SW 1271 (cell line): ENCODE measurements at places on chromosomes 2 and 18.

DNA sequence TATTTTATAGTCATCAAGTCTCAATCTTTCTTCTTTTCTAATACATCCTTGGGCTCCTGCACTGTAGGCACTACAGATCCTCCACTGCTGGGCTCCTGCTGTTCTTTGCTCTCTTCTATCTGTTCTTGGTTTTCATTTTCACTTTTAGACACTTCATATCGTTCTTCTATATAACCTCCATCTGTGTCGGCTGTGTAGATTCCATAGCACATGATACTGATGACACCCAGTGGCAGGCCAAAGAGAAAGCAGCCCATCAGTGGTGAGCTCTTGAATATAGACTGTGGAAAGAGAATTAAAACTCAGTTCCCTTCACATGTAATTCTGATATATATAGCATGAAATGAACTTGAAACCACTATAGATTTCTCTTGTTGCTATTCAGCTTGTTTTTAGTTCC lies 38.0 kb downstream of the TMX3 start:
- DNase-seq: no peak

- no peak for DNase-seq
Measured at GRCh38 chr18:53864770-53865169, 359.7 kb downstream of the MBD2 start.

- DNase-seq: no peak
Measured at GRCh38 chr2:36413218-36413617, 57.6 kb downstream of the CRIM1 start.

DNA sequence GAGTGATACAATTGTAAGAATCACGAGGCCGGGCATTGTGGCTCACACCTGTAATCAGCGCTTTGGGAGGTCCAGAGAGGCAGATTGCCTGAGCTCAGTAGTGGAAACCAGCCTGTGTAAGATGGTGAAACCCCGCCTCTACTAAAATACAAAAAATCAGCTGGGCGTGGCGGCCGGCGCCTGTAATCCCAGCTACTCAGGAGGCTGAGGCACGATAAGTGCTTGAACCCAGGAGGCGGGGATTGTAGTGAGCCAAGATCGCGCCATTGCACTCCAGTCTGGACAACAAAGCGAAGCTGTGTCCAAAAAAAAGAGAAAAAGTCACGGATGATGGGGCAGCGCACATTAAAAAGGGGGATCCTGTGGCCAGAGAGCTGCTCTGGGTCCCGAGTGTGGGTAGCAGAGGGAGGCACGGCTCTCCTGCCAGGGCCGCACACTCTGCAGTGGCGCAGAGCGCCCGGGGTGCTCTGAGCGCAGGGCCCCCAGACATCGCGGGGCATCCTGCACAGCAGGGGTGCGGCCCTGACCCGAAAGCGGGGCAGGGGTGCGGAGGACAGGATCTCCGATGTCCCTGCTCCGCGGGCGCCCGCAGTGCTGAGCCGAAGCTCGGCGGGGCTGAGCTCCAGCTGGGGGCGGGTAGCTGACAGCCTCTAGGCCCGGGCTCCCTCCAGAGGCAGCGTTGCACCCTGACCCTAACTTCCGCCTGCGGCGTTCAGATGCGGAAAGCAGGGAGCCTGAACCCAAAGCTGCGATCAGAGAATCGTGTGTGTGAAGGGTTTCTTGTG lies 30.4 kb upstream of the RAB6D start:
- DNase-seq: no peak

- DNase-seq: no peak
Measured at GRCh38 chr2:85852937-85853498, 35.8 kb downstream of the ST3GAL5 start.

GRCh38 chr2:160993654-160994061 lies 166.6 kb upstream of the TANK start:
- no peak for DNase-seq

GRCh38 chr2:68643011-68643873 lies at the start of gene PROKR1:
PROKR1 (plus strand) TSS chr2:68643579; CDS start chr2:68645822, 2,243 bp downstream.
- DNase-seq: no peak

GRCh38 chr18:38923126-38923525 lies 1357.5 kb upstream of the CELF4 start:
- no peak for DNase-seq

DNA sequence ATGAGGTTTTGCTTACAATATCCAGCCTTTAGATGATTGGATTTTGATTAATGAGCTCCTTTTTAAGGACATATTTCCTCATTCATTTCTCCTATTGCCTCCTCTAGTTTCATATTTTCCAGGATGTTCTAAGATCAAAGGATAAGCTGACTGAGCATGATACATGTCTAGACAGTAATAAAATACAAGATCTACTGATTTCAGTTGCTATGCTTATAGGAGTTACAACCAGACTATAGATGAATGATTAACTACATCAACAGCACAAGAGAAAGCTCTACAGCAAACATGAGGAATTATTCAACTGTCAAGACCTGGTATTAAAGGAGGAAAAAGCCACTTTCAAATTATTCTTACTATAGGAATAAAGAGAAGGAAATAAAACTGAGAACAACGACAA lies 85.0 kb upstream of the LINC00305 start:
- no peak for DNase-seq

GRCh38 chr2:173145454-173145853 lies 69.8 kb downstream of the MAP3K20 start:
- no peak for DNase-seq

DNA sequence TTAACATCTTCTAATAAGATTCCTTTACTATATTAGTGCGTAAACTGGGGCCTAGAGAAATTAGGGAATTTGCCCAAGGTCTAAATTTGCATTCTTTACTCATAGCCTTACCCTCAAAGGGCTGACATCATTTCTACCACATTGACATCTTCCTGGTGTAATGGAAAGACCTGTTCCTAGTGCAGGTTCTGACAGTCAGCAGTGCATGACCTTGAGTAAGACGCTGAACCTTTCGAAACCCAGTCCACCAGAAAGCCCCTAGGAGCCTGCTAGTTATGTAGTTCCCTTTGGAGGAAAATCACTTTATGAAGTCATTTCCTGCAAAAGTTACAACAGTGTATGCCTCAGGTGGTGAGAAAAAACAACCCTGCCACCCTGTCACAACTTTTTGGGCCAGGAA lies 388.3 kb downstream of the TNS1 start:
- DNase-seq: no peak

DNA sequence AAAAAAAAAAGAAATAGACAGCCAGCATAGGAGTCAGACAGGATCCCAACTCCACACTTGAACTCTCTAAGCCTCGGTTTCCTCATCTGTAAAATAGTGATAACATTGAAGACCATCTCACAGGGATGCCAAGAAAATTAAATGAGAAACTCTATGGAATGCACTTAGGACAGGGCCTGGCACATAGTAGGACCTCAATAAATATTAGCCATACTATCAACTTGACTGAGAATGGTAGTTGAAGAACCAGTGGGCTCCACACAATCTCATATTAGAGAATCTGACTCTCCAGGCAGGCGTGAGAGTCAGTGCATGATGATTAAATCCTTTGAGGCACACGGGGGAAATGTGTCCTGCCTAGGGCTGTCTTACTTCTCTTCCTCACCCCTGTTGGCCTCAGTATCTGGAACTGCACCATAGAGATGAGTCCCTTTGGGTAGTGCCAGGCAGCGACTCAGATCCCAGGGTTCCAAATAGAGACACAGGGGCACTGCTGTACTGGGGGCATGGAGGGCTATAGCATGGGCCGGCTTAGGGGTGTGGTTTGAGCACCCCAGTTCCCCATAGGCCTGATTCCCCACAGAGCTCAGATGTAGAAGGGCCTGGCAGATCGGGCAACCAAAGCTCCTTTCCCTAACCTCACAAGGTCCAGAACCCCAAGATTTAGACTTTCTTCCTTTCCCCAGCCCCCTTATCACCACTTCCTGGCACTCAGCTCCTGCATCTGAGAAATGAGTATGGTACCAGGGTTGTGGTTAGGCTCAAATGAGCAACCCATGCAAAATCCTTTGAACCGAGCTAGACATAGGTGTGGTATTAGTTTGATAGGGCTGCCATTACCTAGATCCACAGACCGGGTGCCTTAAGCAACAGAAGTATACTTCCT lies 51.3 kb upstream of the CAB39 start:
- DNase-seq: no peak

- DNase-seq: no peak
Measured at GRCh38 chr18:22141211-22141610, 28.2 kb upstream of the GATA6 start.

- DNase-seq: no peak
Measured at GRCh38 chr2:140498360-140498759, 1632.5 kb downstream of the LRP1B start.

DNA sequence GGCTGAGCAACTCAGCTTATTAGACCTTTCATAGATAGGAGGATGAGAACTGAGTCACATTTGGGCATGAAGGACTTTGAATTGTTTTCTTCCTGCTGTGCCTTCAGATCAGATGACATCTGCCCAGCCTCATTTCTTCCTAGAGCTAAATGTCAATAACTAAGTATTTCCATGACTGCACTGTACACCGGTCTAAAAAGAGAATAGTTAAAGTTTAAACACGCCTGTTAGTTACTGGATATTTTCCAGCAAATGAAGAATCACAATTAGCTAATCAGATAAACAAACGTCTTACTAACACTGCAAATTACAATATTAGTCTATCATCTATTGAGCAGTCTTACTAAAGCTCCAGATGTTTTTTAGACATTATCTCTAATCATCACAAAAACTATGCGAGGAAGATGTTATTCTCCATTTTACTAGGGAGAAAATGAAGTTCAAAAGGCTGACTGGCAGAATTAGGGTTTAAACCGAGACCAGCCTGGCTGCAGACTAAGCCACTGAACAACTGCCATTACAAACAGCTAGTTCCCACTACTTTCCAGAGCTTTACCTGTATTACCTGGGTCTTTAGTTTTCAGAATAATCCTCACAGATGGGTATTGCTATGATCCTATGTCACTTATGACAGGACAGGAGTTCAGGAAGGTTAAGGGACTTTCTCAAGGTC lies 69.4 kb upstream of the ZNF397 start:
- no peak for DNase-seq

- DNase-seq: no peak
Measured at GRCh38 chr2:146785101-146785500, 1059.7 kb upstream of the ACVR2A start.

DNA sequence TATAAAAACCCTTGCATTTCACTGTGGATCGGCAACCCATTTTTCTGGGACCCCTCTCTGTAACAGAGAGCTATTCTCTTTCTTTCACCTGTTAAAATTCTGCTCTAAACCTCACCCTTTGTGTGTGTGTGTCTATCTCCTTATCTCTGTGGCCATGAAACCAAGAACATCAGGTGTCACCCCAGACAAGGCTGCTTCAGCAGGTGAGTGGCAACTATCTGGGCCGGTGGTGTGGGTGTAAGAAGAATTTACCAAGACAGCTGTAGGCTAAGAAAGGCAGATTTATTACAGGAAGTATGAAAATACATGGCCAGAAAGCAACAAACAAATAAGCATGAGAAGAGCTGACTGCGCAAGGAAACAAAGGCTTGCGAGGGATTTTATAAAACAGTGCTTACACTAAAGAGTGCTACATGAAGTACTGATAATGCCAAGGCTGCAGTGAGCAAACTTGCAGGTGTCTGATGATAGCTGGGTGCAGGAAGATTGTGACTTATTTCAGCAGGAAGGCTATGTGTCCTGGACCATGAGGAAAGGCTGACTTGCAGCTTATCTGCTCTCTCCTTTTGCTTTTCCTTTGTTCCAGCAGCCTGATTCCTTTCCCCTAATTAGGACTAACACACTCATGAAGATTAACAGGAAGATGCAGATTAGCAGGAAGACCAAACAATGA lies 421.1 kb downstream of the PTH2R start:
- no peak for DNase-seq

DNA sequence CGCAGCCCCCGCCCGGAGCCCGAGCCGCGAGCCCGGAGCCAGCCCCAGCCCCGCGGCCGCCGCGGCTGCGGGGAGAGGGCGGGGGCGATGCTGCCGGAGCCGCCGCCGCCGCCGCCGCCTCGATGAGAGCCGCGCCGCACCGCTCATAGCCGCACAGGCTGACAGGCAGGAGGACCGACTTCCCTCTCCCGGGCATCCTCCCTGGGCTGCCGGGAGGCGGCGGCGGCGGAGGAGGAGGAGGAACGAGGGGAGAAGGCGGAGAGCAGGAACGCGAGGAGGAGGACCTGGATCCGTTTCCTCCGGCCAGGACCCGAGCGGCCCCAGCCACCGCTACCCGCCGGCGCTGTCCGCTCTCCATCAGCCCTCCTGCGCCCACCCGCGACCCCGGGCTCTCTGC lies 370 bp downstream of the KLHL29 start:
- DNase-seq: no peak

GRCh38 chr18:48709371-48710062 lies 170.7 kb downstream of the CTIF start:
- DNase-seq: no peak

- no peak for DNase-seq
Measured at GRCh38 chr2:44181648-44182047, 13.0 kb downstream of the PPM1B start.

GRCh38 chr2:85238607-85239006 lies 89.2 kb downstream of the TGOLN2 start:
- DNase-seq: no peak

GRCh38 chr2:39855856-39856255 lies 76.8 kb upstream of the THUMPD2 start:
- DNase-seq: no peak

DNA sequence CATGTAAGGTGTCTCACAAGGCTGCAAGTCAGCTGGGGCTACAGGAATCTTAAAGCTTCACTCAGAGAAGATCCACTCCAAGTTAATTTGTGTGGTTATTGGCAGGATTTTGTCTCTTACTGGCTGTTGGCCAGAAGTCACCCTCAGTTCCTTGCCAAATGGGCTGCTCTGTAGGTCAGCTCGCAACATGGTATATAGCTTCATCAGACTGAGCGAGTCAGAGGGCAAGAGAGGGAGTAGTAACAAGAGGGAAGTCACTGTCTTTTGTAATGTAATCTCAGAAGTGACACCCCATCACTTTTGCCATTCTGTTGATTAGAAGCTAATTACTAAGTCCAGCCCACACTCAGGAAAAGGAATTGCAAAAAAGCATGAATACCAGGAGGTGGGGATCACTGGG lies 119.5 kb downstream of the LRRTM1 start:
- no peak for DNase-seq

DNA sequence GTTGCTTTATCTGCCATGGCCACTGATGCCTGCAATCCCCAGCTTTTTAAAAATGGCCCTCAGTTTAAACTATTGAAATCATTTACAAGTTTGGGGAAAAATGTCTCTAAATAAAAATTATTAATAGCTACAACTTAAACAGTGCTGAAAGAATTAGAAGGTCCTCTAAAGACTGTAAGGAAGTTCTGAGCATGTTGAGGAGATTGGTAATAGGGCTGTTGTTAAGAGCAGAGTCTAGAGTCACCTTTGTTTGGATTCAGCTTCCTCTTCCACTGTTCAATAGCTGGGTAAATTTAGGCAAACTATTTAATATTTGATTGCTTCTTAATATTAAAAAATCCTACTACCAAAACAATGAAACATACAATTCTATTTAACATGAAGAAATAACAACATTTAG lies 1127.1 kb upstream of the DDX18 start:
- no peak for DNase-seq

GRCh38 chr18:41134426-41134825 lies 820.6 kb upstream of the PIK3C3 start:
- no peak for DNase-seq

GRCh38 chr18:45755934-45756333 lies 32.0 kb downstream of the SLC14A1 start:
- no peak for DNase-seq

- no peak for DNase-seq
Measured at GRCh38 chr18:51134721-51135120, 62.8 kb downstream of the MEX3C start.

- no peak for DNase-seq
Measured at GRCh38 chr18:10559553-10560451, 34.0 kb downstream of the NAPG start.

- DNase-seq: no peak
Measured at GRCh38 chr2:10522726-10523405, 74.7 kb upstream of the ODC1 start.
